ENCODE measurements at places on chromosomes 7 and 10. TPM values are rescaled to one million over a fixed set of nuclear protein-coding genes. Genes with fewer than 3 reads are reported as not detected.

GRCh38 chr7:157299317-157299612 is 37.5 kb upstream of the DNAJB6 start:
- no peaks in the 10 kb centered on the region for H3K27me3 ChIP-seq
- H3K36me3 ChIP-seq, result no peaks in the 10 kb centered on the region

The MMRN2 gene
- total RNA-seq, result 85.9 TPM

DNA sequence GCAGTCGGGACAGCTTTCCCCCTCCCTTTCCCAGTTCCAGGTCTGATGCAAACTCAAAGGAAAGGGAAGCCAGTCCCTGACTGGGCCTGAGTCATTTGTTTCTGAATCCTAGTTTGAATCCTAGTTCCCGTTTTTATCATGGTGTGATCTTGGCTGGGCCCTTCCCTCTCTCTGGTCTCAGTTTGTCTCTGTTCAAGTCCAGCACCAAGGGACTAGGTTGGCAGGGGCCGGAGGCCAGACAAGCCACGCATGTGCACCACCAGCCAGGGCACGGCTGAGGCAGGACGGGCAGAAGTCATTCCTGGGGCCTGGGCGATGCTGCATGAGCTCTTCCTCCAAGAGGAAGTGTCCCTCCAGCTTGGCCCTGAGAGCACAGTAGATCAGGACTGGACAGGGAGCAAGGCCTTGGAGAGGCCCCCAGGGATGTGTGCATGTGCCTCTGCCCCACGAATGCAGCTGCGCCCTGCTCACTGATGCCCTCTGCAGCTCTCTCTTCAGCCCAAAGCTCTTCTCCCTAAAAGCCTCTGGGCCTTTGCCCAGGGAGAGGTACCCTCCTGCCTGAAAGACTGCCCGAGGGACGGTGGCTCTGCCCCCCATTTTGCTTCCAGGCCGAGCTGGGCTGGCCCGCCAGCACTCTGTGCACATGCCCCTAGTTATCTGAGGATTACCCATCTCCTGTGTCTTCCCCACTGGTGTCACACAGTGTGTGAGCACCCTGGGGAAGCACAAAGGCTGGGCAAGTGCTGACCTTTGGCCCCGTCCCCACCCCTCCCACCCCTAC is 86.7 kb downstream of the ZMIZ1 start:
- no peak for DNase-seq
- H3K27ac ChIP-seq, result peak overlapping the region; percentile 89
- peaks cover 100% of the 10 kb centered on the region for H3K4me1 ChIP-seq
- no peaks in the 10 kb centered on the region for H3K36me3 ChIP-seq

The AQP1 gene
- total RNA-seq, result 578 TPM

- no peak for DNase-seq
- H3K4me1 ChIP-seq, result peaks cover 23% of the 10 kb centered on the region
- H3K36me3 ChIP-seq, result no peaks in the 10 kb centered on the region
- H3K27ac ChIP-seq, result peak overlapping the region; percentile 65
- H3K27me3 ChIP-seq, result no peaks in the 10 kb centered on the region
Measured at GRCh38 chr10:3624367-3624766, 160.6 kb downstream of the KLF6 start.

- no peak overlapping the region for H3K4me3 ChIP-seq
- no peaks in the 10 kb centered on the region for H3K36me3 ChIP-seq
- no peaks in the 10 kb centered on the region for H3K27me3 ChIP-seq
- H3K27ac ChIP-seq, result no peak overlapping the region
Measured at GRCh38 chr10:29766753-29767152, 132.0 kb upstream of the SVIL start.

GRCh38 chr10:49277973-49278372 is 21.0 kb upstream of the C10orf71 start:
- H3K27me3 ChIP-seq, result no peaks in the 10 kb centered on the region
- no peaks in the 10 kb centered on the region for H3K36me3 ChIP-seq
- no peak overlapping the region for H3K4me3 ChIP-seq

- no peak for DNase-seq
- H3K27ac ChIP-seq, result peak overlapping the region; percentile 96
- no peaks in the 10 kb centered on the region for H3K36me3 ChIP-seq
- H3K4me1 ChIP-seq, result peaks cover 97% of the 10 kb centered on the region
Measured at GRCh38 chr10:95445223-95445836, 115.8 kb downstream of the SORBS1 start.

DNA sequence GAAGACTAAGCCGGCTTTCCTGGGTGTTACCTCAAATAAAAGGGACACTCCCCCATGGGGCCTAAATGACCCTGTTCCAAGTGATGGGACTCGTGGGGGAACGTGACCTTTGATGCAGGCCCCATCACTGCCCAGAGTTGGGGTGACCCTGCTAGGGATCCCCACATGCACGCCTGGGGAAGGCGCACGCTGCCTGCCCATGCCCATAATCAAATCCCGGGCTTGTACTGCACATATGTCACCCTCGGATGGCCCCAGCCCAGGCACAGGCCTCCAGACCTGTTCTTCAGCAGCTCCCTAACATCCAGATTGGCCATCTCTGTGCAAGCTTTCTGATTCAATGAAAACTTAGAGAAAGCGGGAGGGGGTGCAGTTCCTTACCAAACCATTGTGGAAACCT is 14.7 kb downstream of the EBF3 start:
- no peak for DNase-seq
- no peaks in the 10 kb centered on the region for H3K27me3 ChIP-seq
- H3K36me3 ChIP-seq, result no peaks in the 10 kb centered on the region
- peak overlapping the region; percentile 38 for H3K27ac ChIP-seq
- peaks cover 22% of the 10 kb centered on the region for H3K4me1 ChIP-seq

DNA sequence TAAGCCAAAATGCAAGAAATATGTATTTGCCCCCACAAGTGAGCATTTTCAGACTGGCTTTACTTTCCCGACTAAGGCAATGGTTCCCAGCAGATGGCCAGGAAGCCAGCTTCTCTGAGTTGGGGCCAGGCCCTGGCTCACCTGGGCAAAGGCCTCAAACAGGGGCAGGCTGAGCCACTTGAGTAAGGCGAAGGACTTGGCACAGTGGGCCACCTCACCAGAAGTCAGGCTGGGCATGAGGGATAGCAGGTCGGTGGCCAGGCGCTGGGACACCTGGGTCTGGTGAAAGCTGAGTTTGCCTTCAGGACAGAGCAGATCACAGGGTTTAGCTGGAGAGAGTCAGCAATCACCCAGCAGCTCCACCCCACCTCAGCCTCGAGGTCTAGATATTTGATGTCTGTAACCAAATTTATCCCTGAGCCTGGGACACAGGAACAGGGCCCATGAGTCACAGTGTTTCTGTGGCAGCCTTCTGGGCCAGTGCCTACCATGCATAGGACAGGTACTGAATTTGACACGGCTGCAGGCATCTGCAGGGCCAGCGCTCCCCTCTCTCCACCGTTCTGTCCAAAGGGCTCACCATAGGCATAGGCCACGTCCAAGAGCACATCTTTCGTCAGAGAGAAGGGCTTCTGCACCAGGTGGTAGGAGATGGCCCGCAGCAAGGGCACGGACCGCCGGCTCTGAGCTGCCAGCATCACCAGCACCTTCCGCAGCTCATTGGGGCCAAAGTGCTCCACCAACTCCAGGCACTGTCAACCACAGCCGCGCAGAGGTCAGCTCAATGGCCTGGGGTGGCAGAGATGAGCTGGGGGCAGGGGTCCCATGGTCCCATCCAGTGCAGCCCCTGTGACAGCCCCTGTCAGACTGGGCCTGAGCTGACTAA is 7.3 kb downstream of the TBRG4 start:
- peaks cover 30% of the 10 kb centered on the region for H3K4me1 ChIP-seq
- no peak overlapping the region for H3K4me3 ChIP-seq
- H3K27me3 ChIP-seq, result no peaks in the 10 kb centered on the region
- H3K36me3 ChIP-seq, result peaks cover 100% of the 10 kb centered on the region
- no peak for DNase-seq

- H3K27me3 ChIP-seq, result no peaks in the 10 kb centered on the region
- no peak for DNase-seq
- no peak overlapping the region for H3K27ac ChIP-seq
Measured at GRCh38 chr10:82212753-82213152, 337.8 kb downstream of the NRG3 start.

The VWDE gene
- total RNA-seq, result not detected

The FGFR2 gene
- total RNA-seq, result 58.6 TPM

GRCh38 chr10:67697724-67698131 is 1.7 kb upstream of the CTNNA3 start:
- H3K27me3 ChIP-seq, result no peaks in the 10 kb centered on the region
- H3K4me1 ChIP-seq, result peaks cover 6% of the 10 kb centered on the region
- no peak overlapping the region for H3K27ac ChIP-seq
- no peak overlapping the region for H3K4me3 ChIP-seq
- no peaks in the 10 kb centered on the region for H3K36me3 ChIP-seq

The TRPV6 gene
- total RNA-seq, result not detected

The C7orf57 gene
- not detected for total RNA-seq

The PARP12 gene
- total RNA-seq, result 20.6 TPM

- no peak overlapping the region for H3K27ac ChIP-seq
Measured at GRCh38 chr7:42605406-42606192, 306.3 kb downstream of the C7orf25 start.

The PVRIG gene
- 1.5 TPM for total RNA-seq

GRCh38 chr7:32256811-32257210 is 186.6 kb upstream of the PDE1C start:
- H3K36me3 ChIP-seq, result no peaks in the 10 kb centered on the region
- H3K4me1 ChIP-seq, result no peaks in the 10 kb centered on the region
- H3K27ac ChIP-seq, result no peak overlapping the region
- no peaks in the 10 kb centered on the region for H3K27me3 ChIP-seq
- no peak overlapping the region for H3K4me3 ChIP-seq
- DNase-seq, result no peak

GRCh38 chr10:52313933-52314821 is at the start of gene DKK1:
TSS of gene DKK1 (plus strand) at chr10:52314281. CDS start at chr10:52314435, 154 bp downstream.
- peak within 1 kb of the TSS; percentile 51 for H3K4me3 ChIP-seq
- no peaks in the 10 kb centered on the region for H3K27me3 ChIP-seq
- no peaks in the 10 kb centered on the region for H3K36me3 ChIP-seq
- peaks cover 21% of the 10 kb centered on the region for H3K4me1 ChIP-seq
- no peak for DNase-seq
- H3K27ac ChIP-seq, result no peak within 1 kb of the TSS

DNA sequence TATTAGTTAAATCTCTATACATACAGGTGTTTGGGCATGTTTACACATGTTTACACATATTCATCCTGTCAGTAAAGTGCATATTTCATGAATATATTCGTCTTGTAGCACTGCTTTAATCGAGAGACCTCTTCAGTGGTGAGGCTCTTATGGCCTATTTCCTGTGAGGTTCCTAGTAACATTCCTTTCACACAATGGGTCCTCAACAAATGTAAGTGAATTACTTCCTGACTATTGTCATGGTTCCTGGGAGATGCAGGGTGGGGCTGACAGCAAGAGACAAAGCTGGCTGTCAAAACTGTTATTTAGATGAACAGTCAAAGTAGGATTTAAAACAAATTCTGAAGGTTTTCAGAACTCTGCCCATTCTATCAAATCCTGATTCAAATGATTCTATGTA is 12.4 kb upstream of the SEMA3A start:
- no peak overlapping the region for H3K27ac ChIP-seq
- no peaks in the 10 kb centered on the region for H3K4me1 ChIP-seq
- DNase-seq, result no peak
- no peaks in the 10 kb centered on the region for H3K36me3 ChIP-seq
- H3K27me3 ChIP-seq, result no peaks in the 10 kb centered on the region

The CDC123 gene
- 50.0 TPM for total RNA-seq

- H3K27me3 ChIP-seq, result no peaks in the 10 kb centered on the region
- no peaks in the 10 kb centered on the region for H3K36me3 ChIP-seq
- no peak overlapping the region for H3K4me3 ChIP-seq
- DNase-seq, result no peak
- H3K4me1 ChIP-seq, result peaks cover 3% of the 10 kb centered on the region
- H3K27ac ChIP-seq, result no peak overlapping the region
Measured at GRCh38 chr10:30591249-30591670, 38.3 kb downstream of the LYZL2 start.

DNA sequence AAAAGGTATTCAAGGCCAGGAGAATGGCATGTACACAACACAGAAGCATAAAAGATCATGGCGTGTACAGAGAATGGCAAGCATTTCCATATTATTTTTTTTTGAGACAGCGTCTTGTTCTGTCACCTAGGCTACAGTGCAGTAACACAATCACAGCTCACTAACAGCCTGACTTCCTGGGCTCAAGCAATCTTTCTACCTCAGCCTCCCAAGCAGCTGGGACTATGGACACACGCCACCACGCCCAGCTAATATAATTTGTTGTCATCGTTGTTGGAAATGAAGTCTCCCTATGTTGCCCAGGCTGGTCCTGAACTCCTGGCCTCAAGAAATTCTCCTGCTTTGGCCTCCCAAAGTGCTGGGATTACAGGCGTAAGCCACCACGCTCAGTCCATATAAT is 27.3 kb downstream of the ANXA7 start:
- no peaks in the 10 kb centered on the region for H3K27me3 ChIP-seq
- no peak overlapping the region for H3K27ac ChIP-seq
- no peak overlapping the region for H3K4me3 ChIP-seq
- no peaks in the 10 kb centered on the region for H3K4me1 ChIP-seq
- peaks cover 84% of the 10 kb centered on the region for H3K36me3 ChIP-seq

DNA sequence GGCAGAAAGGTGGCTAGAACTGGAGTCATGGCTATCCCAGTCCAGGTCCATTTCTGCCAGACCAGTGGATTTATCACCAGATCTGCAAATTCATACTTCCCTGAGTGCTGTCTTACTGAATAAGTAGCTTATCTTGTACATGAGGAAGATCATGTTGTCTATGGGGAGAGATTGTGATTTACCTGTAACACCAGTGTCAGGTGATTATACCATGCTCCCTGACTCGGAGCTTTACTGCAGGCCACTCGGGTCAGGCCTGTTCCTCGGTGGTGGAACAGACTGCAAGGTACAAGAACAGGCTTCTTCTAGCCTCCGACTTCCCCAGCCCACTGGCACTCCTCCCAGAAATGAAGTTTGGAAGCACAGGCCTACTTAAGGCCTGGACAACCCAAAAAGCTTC is 42.6 kb upstream of the DLG5 start:
- H3K4me1 ChIP-seq, result peaks cover 14% of the 10 kb centered on the region
- H3K27ac ChIP-seq, result peak overlapping the region; percentile 81
- no peaks in the 10 kb centered on the region for H3K36me3 ChIP-seq
- DNase-seq, result no peak
- H3K4me3 ChIP-seq, result no peak overlapping the region

The ACSM6 gene
- total RNA-seq, result not detected

- H3K36me3 ChIP-seq, result peaks cover 25% of the 10 kb centered on the region
- no peak overlapping the region for H3K27ac ChIP-seq
- H3K27me3 ChIP-seq, result no peaks in the 10 kb centered on the region
- peaks cover 17% of the 10 kb centered on the region for H3K4me1 ChIP-seq
- DNase-seq, result no peak
- no peak overlapping the region for H3K4me3 ChIP-seq
Measured at GRCh38 chr10:30050411-30050810, 9.0 kb downstream of the JCAD start.

- H3K27ac ChIP-seq, result peak overlapping the region; percentile 9
- H3K4me3 ChIP-seq, result no peak overlapping the region
- H3K4me1 ChIP-seq, result peaks cover 48% of the 10 kb centered on the region
- H3K36me3 ChIP-seq, result no peaks in the 10 kb centered on the region
- H3K27me3 ChIP-seq, result no peaks in the 10 kb centered on the region
- DNase-seq, result no peak
Measured at GRCh38 chr10:22629852-22630233, 84.5 kb downstream of the PIP4K2A start.

The ZP3 gene
- not detected for total RNA-seq

The ANXA11 gene
- total RNA-seq, result 213 TPM

All from esophagus muscularis mucosa (tissue), 4 donors.